ENCODE measurements at places on chromosomes 6 and 20.

GRCh38 chr6:2940010-2940850, 31.1 kb downstream of the SERPINB6 start:
- DNase-seq, result peak; percentile 92

GRCh38 chr6:168388641-168389633, 52.0 kb upstream of the SMOC2 start:
- no peak for DNase-seq

DNA sequence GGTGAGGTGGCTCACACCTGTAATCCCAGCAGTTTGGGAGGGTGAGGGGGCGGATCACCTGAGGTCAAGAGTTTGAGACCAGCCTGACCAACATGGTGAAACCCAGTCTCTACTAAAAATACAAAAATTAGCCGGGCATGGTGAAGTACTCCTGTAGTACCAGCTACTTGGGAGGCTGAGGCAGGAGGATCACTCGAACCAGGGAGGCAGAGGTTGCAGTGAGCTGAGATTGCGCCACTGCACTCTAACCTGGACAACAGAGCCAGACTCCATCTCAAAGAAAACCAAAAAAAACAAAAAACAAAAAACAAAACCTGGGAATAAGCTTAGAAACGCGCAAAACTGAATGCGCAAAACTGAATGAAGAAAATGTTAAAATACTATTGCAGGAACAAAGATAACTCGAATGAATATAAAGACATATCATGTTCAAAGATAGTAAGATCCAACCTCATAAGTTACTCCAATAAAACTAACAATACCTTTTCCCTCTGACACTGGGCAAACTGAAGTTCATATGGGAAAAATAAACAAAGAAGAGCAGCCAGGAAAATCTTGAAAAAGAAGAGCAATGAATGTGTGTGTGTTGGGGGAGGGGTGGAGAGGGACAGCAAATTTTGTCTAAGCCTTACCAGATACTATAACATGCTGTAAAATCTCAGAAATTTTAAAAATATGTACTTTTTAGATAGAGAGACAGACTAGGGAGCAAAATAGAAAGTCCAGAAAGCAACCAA, 101.0 kb upstream of the BEND3 start:
- DNase-seq, result no peak

DNA sequence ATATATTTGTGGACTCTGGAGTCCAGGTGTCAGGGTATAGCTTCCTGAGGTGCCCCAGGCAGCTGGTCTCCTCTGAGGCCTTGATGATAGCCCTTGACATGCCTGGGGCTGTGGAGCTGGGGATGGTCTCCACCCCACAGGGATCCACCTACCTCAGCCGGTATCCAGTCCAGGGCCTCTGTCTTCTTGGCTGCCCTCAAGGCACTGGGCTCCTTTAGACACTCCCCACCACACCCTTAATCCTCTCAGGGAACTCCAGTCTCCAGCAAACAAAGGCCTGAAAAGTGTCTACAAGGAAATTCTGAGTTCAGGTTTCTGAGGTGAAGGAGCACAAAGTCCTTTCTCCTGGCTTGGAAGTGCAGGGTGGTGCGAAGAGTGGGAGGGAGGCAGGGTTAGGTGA, 44.6 kb upstream of the DDR1 start:
- no peak for DNase-seq

DNA sequence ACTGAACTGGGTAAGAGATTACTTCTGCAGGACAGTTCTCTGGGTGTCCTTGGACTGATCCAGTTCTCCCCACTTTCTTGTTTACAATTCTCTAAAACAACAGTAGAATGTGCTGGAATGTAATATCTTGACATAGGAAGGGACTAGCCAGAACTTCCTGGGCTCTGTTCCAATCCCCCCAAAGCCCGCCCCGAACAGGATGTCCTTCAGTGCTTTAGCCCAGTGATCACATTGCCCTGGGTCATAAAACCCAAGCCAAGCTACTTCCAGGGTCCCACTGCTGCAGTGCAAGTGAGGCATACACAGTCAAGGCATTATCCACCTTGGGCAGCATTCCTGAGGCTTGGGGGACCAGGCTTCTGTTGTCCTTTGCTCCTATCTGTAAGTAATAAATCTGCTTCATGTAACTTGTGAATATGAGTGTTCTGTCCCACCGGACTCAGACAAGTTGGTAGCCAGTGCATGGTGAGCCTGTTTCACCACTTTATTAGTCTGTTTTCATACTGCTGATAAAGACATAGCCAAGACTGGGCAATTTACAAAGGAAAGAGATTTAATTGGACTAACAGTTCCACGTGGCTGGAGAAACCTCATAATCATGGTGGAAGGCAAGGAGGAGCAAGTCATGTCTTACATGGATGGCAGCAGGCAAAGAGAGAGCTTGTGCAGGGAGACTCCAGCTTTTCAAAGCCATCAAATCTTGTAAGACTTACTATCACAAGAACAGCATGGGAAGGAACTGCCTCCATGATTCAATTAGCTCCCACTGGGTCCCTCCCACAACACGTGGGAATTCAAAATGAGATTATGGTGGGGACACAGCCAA, 23.5 kb downstream of the FITM2 start:
- DNase-seq, result no peak

Measured in activated CD4-positive, alpha-beta T cell treated with anti-CD3 and anti-CD28 coated beads for 36 hours (primary cell).